ENCODE measurements at places on chromosomes 1 and 21.

- no peak for DNase-seq
Observed at GRCh38 chr1:64082459-64082858, 121.0 kb upstream of the UBE2U start.

GRCh38 chr1:14439015-14439414 lies 159.5 kb upstream of the KAZN start:
- DNase-seq = no peak

DNA sequence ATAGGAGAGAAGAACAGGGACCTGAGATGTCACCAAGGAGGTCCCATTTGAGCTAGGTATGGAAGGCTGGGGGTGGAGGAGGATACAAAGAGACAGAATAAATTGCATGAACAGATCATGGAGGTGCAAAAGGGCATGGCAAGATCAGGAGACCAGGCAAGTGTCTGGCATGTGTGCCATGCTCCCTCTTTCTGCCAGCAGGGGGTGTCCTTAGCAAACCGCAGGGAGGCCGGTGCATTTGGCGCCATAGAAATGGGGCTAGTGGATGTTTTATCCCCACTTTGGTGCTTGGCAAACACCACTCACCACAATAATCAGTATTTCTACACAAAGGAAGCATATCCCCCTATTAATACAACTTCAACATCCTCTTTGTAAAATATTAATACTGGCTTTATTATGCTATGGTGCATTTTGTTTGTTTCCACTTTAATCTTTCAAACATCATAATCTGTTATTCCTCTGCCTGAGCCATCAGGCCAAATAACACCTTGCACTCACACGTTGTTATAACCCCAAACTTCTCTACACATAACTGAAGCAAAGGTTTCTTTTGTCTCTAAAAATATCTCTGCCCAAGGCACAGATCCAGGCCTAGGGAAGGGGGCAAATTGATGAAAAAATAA lies 25.9 kb downstream of the S100A6 start:
- DNase-seq = peak; percentile 86

GRCh38 chr1:209927466-209927865 lies 10.6 kb upstream of the SYT14 start:
- DNase-seq = no peak

- no peak for DNase-seq
Observed at GRCh38 chr1:215660259-215660658, 93.2 kb downstream of the KCTD3 start.

Measured in activated CD8-positive, alpha-beta memory T cell treated with anti-CD3 and anti-CD28 coated beads for 24 hours (primary cell).